ENCODE measurements at places on chromosomes 3 and 15.

DNA sequence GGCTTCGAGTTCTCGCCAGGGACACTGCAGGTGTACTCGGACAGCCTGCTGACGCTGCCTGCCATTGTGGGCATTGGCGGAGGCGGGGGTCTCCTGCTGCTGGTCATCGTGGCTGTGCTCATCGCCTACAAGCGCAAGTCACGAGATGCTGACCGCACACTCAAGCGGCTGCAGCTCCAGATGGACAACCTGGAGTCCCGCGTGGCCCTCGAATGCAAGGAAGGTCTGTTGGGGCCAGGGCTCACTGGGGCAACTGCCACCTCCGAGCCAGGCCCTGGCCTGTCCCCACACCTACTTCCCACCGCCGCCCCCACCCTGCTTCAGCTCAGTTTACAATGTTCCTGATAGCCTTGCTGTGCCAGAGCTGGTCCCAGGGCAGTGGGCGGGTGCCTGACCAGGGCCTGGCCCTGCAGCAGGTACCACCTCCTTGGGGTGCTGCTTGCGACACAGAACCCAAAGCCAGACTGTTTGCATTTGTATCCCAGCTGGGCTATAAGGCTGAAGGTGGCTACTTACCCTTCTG is 35.5 kb downstream of the PLXNA1 start:
- no peak for DNase-seq

GRCh38 chr3:27570421-27571106 is 86.4 kb upstream of the SLC4A7 start:
- DNase-seq, result no peak

DNA sequence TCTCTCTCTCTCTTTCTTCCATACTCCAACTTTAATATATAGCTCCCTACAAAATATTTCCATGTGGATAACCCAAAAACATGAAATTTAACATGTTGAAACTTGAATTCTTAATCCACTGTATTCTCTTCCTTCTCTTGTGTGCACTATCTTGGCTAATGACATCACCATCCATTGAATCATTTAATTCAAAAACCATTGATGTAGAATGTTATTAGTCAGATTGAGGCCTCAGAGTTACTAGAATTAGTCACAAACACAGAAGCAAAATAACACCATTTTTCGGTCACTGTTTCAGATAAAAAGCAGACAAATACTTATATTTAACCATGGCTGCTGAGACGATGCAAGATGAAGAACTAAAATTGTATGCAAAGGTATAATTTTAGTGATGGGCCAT is 256.9 kb upstream of the LRRC3B start:
- DNase-seq, result no peak

DNA sequence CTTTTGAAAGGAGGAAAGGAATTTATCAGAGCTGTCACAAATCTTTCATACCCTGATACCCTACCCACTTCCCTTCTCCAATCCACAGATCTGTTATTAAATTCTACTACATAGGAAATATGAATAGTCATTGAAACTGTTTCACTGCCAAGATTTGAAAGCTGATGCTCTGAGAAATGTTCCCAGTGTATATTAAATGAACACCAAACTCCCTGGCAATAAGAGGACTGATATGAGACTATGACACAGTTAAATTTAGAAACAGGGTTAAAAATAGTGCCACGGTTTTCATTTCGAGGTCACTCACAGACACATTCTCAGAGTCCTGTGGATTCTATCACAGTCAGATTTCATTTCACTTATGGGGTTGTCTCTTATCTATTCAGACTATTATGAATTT is 27.2 kb upstream of the GBE1 start:
- DNase-seq, result no peak

- no peak for DNase-seq
Measured at GRCh38 chr3:40451551-40451950, 5.6 kb upstream of the RPL14 start.

GRCh38 chr3:133925960-133926735 is 30.5 kb upstream of the RAB6B start:
- DNase-seq, result no peak

- no peak for DNase-seq
Measured at GRCh38 chr3:11726146-11726545, 82.4 kb upstream of the VGLL4 start.

DNA sequence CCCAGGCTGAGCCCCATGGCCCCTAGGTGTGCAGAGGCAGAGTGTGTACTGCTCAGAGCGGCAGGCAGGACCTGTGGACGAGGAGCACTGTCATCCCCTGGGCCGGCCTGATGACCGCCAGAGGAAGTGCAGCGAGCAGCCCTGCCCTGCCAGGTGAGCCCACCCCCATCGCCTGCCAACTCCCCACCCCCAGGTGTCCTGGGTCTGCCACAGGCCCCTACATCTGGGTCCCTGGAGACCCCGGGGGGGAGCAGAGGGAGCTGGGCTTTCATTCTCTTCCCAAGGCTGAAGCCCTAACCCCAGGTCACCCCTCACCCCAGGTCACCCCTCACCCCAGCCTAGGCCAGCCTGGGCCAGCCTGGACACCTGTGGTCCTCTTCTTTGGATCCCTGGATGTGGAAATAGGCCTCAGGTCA is 93.1 kb downstream of the TBC1D2B start:
- no peak for DNase-seq

- DNase-seq, result no peak
Measured at GRCh38 chr3:13839253-13839652, 40.6 kb downstream of the WNT7A start.

GRCh38 chr3:108067768-108068167 is 23.1 kb downstream of the CD47 start:
- no peak for DNase-seq

DNA sequence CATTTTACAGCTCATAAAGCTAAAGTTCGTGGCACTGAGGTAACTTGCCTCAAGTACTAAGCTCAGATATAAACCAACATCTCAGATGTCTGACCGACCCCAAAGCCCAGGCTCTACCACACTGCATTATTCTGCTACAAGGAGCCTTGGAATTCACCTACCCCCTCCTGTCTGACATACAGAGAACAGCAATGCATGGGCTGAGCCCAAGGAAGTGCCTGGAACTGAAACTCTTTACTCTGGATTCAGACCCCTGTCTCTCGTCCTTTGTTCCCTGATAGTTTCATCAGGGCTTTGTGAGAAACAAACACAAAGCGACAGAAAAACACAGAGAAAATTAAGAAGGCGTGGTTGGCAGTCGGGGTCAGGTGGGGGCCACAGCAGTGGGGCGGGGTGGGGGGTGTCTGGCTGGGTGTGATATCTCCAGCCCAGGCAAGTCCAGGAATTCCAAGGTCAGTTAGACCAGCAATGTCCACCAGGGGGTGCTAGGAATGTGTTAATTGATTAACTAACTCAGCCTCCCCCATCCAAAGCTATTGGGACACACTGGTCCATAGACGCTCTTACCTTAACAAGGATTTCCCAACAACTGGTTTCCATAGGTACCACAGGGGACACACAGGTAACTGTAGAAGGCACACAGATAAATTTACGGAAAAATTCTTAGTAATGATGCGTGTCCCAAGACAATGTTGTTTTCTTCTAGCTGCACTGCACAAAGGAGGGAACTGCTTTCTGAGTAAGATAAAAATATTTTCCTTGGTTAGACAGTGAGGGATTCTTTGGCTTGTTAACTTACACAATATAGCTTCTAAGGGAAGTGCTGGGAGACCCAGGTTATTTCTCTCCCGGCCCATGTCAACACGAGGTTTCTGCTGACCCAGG is 18.8 kb upstream of the SSUH2 start:
- DNase-seq, result peak; percentile 28

DNA sequence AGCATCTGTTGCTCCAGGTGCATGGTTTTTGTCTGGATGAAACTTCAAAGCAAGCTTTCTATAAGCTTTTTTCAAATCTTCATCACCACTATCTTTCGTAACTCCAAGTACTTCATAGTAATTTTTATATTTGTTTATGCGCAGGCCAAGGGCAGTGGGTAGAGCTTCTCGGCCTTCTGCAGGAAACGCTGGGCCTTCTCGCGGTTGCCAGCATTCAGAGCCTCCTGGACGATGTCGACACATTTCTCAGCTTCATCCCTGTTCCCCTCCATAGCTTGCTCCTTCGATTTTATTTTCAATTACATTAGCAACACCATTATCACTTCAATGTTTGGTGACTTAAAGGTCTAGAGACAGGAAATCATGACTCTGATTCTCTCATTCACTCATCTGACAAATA is 20.2 kb downstream of the DENND4A start:
- no peak for DNase-seq

DNA sequence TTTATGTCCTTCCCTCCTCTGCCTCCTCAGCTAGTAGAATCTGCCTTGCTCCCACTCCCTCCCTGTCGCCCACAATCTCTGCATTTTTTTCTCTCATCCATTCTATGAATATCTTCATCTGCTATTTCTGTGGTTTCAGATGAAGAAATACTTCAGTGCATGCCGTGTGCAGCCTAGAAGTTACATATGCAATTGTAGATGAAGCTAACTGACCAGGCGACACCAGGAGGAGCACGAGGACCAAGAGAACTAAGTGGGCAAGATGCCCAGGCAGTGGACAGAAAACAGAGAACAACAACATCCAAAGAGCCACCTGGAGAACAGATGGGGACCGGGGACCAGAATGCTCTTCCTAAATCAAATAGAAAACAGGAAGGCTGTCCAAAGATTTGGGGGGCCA is 121.4 kb upstream of the ATP11B start:
- DNase-seq, result peak; percentile 40

GRCh38 chr15:34759347-34759746 is 4.5 kb upstream of the GJD2 start:
- DNase-seq, result no peak

- no peak for DNase-seq
Measured at GRCh38 chr3:28934126-28934813, 346.6 kb upstream of the RBMS3 start.
